Stimulated activated CD8-positive, alpha-beta memory T cell treated with anti-CD3 and anti-CD28 coated beads, Interleukin-4, amount 100 ng/mL, for 4 hours (primary cell): ENCODE measurements at places on chromosomes 2 and 18.

DNA sequence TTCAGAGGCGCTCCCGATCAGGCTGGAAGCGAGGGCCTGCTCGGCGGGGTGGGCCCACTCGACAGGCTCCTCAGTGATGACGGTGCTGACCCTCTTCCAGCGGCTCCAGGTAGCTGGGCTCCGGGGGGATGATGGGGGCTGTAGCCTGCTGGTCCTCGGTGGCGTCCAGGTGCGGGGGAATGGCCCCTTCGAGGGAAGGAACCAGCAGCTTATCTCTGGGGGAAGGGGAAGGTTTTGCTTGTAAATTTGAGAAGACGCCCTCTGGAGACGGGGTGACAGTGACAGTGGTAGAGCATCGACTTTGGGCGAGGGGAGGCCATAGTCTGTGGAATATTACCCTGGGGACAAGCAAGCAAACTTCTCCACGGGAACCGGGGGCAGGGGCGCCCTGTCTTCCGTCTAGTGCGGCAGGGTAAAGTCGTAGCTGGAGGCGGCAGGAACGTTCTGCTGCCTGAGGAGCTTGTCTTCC, 891.9 kb upstream of the LRRTM1 start:
- no peak for DNase-seq

GRCh38 chr2:158204741-158205165, 103.1 kb downstream of the UPP2 start:
- no peak for DNase-seq

DNA sequence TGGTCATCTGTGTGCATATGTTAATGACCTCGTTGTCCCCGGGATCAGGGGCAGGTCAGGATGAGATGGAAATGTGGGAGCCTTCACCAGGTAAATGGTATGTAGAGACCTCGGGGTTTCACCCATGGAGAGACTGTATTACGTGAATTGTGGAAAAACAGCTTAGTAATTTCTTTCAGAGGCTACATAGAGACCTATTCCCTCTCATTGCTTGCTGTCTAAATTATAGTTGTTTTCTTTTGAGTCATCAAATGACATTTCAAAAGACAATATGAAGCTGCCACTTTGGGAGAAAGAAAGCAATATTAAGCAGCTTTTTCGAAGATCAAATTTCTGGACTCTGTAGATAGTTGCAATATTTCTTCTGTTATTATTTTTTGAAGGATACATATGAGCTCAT, 20.4 kb downstream of the ADAM23 start:
- no peak for DNase-seq

- no peak for DNase-seq
Observed at GRCh38 chr2:74530239-74531187, 780 bp downstream of the HTRA2 start.

DNA sequence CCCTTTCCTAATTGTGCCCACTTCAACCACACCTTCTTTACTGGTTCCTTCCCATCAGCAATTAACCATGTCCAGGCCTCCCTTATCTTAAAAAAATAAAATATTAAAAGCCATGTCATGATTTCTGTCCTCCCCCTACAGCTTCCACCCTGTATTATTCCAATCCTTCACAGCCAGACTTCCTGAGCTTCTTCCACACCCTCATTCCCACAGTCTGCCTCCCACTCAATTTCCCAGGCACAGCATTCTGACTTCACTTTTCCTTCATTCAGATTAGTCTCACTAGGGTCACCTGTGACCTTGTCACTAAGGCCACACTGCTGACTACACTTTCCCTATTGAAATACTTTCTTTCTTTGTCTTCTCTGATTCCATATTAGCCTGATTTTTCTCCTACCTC, 159.4 kb downstream of the DIS3L2 start:
- no peak for DNase-seq

- no peak for DNase-seq
Observed at GRCh38 chr2:236273126-236273525, 8.9 kb upstream of the ASB18 start.

DNA sequence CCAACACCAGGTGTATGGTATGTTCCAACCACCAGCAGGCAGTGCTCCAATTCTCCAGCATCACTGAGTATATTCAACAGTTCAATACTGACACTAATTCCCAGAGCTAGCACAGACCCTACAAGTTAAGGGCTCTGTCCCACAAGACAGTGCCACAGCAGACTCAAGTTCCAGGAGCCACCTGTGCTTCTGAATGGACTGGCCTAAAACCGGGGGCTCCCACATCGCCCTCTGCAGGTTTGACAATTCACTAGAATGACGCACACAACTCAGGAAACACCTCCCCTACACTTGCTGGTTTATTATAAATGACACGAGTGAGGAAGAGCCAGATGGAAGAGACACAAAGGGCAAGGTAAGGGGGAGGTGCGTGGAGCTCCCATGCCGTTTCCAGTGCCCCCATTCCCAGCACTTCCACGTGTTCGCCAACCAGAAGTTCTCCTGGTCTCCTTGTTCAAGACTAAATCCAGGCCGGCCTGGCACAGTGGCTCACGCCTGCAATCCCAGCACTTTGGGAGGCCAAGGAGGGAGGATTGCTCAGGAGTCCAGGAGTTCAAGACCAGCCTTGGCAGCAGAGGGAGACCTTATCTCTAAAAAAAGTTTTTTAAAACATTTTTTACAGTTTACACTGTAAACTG, 12.2 kb upstream of the ATP6V1B1 start:
- no peak for DNase-seq

DNA sequence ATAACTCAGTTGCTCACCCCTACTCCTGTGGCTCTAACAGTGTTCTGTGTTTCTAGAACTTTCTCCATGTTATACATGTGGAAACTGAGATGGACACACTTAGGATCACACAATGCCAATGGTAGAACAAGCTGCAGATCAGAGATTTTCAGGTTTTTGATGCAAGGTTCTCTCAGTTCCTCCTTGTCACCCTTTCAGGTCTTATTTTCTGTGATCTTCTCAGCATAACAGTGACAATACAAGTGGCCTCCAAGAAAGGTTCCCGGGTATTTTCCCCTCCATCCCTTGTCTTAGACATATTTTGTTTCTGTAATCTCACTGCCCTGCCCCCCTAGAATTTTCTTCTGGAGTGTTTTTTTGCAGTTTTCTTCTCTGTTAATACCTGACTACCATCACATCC, 6.2 kb upstream of the MGAT5 start:
- DNase-seq: no peak

GRCh38 chr2:6831229-6831628, 34.5 kb downstream of the CMPK2 start:
- no peak for DNase-seq

- no peak for DNase-seq
Observed at GRCh38 chr2:198913394-198914152, 544.2 kb downstream of the SATB2 start.

DNA sequence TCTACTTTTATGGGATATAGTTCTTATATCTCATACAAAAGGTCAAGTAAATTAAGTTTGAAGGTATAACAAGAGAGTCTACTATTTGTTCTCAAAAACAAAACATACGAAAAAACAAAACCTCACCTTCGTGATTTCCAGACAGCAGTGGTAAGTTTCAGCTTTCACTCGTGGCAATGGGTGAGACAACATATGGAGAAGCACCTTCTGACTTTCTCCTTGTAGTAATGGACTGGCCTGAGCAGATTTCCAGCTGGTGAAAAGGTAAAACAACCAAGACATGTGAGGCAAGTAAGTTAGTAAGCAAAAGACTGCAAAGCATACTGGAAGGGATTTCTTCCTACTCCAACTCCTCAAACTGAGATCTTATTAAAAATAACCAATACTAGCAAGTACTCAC, 39.6 kb downstream of the RTTN start:
- no peak for DNase-seq

- no peak for DNase-seq
Observed at GRCh38 chr2:33197198-33197938, 250.6 kb downstream of the LTBP1 start.

DNA sequence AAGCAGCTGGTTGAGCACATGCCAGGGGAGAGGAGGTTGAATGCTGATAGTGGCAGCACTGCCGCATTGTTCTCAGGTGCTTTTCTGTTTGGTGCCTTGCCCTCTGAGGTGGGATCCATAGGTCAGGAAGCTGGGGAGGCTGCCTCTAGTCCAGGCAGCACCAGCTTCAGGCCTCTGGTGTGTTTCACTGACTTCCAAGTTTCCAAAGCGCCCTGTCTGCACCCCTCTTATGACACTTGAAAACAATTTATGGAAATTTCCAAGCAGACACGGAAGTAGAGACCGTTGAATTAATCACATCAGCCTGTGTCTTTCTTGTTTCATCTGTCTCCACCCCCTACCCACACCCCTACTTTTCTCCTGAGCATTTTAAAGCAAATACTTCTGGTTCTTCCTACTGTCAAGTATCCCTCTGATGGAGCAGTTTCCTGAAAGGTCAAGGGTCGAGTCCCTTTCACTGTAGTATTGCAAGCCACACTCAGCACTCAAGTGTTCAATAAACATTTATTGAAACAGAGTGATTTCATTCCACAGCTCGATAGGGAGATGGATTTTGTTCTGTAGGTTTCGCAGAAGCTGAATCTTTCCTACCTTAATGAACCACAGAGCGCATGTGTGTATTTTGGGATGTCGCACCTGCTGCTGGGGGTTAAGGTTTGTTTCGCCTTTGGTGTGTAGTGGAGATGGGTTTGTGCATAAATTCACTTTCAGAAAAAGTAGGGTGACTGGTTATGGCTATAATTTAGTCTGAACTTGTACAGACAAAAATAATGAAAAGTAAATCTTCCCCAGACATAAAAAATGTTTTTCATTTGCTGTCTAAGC, 21.4 kb downstream of the DGKD start:
- no peak for DNase-seq

DNA sequence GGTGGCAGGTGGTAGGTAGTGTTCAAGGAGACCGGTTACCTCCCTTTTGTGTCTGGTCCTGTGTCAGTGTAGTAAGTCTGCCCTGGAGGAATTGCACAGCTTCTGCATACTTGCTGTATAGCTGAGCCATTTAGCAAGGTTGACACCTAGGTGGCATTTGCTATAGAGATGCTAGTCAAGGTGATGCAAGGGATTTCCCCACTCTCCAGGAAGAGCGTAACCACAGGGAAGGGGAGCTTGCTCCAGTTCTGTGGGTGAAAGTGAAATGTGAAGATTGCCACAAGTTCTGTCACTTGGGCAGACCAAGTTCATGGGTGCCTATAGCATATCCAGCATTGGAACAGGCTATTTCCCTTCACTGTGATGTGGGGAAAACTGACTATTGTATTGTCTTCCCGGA, 28.1 kb downstream of the NAT8 start:
- no peak for DNase-seq

GRCh38 chr2:33304032-33304864, 172.2 kb upstream of the RASGRP3 start:
- DNase-seq: no peak

DNA sequence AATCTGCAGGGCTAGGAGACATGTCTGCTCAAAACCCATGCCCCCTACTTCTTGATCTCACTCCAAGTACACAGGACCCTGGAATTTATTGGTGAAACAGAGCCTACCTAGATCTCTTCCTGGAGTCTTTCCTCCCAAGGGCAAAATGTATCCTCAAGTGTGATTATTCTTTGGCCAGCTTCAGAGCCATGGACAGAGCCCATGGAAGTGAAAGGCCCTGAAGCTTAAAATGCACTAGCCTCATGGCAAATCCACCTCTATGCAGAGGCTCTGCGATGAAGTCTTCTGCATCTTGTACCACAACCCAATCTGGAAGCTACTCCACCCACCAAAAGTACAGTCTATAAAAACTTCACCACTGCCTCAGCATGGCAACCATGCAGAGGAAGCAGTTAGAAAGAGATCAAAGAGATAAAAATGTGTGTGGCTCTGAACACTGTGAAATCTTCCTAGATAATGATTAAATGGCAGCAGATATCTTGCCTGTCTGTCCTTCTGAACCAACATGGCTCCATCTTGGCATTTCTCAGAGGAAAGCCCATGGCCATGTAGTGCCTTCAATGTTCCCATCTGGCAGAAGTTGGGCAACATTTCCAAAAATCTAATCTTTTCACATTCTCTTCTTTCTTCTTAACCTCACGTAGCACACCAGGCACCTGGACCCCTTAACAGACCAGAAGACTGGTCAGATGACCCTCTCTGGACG, 142.9 kb upstream of the KLF7 start:
- no peak for DNase-seq

GRCh38 chr2:205103699-205104098, 558.4 kb downstream of the PARD3B start:
- DNase-seq: no peak

DNA sequence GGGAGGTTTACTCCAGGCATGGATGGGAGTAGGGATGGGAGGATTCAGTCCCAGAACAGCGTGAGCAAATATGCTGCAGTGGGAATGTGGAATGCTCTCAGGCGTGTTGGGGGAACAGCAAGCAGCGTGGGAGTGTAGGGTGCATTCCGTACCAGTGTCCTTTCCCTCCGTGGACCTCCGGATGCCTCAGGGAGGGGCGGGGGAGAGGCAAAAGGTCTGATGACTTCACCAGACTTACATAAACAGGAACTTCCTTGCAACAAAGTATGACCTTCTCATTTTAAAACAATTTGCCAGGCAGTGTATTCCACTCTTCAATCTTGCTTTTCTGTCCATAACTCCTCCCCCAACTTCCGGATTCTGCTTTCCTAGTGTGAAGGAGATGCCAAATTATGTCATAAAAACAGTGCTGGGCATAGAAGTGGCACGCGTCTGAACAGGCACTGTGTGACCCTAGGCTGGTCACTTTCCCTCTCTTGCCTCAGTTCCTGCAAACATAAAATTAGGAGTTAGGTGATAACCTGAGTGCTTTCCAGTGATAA, 36.9 kb downstream of the RPL37A start:
- no peak for DNase-seq

- no peak for DNase-seq
Observed at GRCh38 chr2:45180033-45180746, 170.9 kb upstream of the SIX2 start.

DNA sequence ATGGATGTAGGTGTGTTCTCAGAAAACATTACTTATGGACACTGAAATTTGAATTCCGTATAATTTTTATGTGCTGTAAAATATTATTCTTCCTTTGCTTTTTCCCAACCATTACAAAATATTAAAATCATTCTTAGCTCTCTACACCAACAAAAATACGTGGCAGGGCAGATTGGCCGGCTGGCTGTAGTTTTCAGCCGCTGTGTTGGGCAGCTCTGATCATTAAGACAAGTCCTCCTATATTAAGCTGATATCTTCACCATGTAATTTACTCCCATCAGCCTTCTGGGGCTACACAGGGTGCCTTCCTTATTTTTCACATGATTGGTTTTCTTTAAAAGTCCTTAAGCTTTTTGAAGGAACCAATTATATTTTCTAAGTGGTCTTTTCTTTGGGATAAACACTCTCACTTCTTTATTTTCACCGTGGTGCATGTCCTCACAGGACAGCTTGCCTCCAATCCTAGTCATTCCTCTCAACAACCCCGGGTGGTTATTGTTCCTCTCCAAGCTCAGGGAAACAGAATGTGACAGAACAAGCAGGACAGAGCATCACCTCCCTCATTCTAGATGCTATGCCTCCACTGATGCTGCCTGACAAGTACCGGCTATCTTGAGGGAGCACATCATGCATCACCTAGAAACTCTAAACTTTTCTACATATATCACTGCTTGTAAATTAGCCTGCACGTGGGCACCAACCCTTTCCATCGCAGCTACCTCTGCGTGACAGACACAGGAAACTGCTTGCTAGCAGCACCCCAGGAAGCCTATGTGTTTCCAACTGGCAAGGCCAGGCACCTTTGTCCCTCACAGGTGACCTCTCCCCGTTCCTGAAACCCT, 362.3 kb downstream of the MYCN start:
- DNase-seq: no peak
